ENCODE measurements at places on chromosomes 4 and X.

GRCh38 chrX:10990418-10990817 is 120.7 kb upstream of the HCCS start:
- DNase-seq = no peak

GRCh38 chr4:102263024-102263787 is 82.1 kb downstream of the SLC39A8 start:
- no peak for DNase-seq

GRCh38 chrX:68084765-68085164 is 348.5 kb downstream of the OPHN1 start:
- no peak for DNase-seq

- DNase-seq = no peak
Measured at GRCh38 chrX:10892621-10893225, 218.4 kb upstream of the HCCS start.

GRCh38 chrX:9195199-9195880 is 161.4 kb upstream of the FAM9B start:
- DNase-seq = no peak

DNA sequence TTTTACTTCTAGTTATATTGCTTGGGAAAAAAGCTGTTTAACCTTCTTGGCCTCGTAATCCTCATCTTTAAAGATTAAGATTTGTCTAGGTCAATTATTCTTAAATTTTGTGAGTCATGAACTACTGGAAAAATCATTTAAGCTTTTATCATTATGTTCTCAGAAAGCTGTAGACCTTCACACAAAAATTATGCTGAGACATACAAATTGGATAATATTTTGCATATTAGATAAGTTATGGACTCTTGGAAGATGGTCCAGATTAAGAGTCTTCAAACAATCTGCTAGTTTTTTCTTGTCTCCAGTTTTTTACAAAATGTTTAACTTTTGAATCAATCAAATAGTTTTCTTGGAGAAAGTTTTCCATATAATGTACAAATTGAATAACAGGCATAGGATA is 108.1 kb upstream of the NEIL3 start:
- no peak for DNase-seq

DNA sequence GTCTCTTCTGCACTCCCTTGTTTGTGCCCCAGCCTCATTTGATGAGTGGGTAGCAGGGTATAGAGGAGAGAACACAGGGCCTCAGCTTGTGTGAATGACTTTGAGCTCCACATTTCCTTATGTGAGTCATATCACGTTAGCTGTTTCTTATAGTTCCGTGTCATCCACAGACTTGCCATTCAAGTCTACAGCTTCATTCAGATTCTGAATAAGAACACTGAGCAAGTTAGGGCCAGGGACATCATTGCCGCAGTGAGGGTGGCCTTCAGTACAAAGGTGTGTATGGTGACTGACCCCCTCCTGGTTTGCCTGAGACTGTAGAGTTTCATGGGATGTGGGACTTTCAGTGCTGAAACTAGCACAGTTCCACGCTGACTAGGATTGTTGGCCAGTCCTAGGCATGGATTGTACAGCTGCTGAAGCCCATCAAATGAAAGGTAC is 23.6 kb downstream of the KLF3 start:
- DNase-seq = no peak

- no peak for DNase-seq
Measured at GRCh38 chr4:24382381-24382780, 202.0 kb downstream of the DHX15 start.

DNA sequence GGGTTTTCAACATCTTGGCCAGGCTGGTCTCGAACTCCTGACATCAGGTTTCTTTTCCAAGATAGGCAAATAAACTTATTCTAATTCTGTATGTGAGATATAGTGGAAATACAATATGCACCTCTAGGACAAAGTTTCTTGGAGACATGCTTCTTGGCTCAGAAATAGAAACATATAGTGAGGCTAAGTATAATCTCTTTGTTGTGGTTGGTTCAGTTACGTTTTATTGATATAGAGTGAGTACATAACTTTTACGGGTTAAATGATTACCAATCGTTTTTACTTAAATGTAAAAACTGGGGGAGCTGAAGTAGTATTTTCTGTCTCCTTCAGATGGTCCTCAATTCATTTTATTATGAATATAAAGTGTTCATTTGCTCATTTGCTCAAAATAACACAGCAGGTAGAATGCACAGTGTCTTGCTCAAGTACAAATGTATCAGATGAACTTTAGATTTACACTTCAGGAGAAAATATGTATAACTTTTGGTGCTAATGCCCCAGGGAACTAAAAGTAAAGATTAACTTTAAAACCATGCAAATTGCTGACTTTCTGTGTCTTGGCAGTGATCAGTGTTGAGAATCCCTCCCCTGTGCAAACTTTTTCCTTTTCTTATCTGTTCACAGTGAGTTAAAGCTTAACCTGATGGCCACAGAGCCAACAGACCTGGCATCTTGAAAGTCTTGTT is 77.6 kb downstream of the AFF1 start:
- no peak for DNase-seq

GRCh38 chr4:13907255-13907751 is 279.8 kb upstream of the BOD1L1 start:
- DNase-seq = no peak

GRCh38 chr4:27701606-27702005 is 841.0 kb downstream of the STIM2 start:
- DNase-seq = no peak

DNA sequence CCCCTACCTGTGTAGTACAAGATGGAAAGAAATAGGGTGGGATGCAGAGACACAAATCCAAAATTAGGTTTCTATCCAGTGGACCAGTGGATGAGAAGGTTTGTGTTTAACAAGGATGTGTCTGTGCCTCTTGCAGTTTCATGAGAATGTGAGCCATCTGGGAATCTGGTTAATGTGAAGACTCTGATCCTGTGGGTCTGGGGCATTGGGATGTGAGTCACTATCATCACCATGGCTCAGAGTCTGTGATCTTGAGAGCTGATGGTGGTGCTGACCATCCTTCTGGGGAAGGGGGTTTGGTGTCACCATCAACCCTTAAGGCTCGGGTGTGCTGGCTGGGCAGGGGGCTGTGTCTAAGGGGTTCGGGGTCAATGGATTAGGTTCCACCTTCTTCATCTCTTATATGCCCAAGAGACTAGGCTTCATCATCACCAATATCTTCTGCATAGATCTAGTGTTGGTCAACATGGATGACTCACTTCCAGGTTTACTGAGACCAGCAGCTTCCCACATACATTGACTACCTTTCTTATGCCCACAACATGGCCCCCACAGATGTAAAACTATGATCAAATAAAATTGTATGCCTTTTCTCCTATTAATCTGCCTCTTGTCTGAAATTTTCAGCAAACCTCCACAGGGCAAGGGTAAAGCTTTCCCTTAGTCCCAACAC is 65.7 kb upstream of the MID1 start:
- no peak for DNase-seq

Measured in activated gamma-delta T cell treated with anti-CD3 and anti-CD28 coated beads, Interleukin-2, amount 50 U/mL, for 16 hours (primary cell).